ENCODE measurements at places on chromosomes 6 and 20.

DNA sequence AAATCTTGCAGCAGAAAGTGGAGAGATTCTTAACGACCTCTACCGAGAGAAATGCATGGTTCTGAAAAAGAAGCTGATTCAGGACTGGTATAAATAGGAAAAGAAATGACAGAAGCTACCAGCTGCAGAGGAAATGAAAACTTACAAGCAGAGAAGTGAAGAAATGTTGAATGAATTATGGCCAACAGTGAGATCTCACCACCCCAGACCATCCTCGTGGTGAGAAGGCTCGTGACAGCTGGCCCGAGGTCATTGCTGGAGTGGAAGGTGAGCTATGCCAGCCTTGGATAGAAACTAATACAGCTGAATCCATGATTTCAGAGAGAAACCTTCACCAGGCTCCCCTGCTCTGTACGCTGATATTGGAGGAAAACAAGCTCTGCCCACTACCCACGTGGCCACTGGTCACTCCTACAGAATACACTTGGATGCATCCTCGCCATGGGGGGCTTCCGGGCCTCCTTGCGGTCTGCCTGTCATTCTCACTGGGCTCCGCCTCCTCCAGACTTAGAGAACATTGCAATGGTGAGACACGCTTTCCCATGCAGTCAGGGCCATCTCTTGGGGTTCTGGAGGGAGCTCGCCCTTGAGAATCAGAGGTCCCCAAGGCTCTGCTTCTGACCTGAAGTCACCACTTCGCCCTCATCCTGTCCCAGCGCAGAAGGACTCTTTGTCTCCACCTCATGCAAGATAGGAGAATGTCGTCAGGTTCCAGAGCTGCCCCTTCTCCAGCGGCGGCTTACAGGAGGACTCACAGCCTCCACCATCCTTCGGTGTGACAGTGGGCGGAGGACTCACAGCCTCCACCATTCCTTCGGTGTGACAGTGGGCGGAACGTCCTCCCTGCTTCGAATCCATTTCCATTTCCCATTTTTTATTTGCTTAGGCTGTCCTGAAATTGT is 10.6 kb upstream of the TUBB2B start:
- no peak for DNase-seq

- DNase-seq: no peak
These were observed 6.4 kb downstream of the TP53INP2 start for GRCh38 chr20:34710568-34710839.

- no peak for DNase-seq
These were observed 495 bp downstream of the FAM83B start for GRCh38 chr6:54846857-54847674.

DNA sequence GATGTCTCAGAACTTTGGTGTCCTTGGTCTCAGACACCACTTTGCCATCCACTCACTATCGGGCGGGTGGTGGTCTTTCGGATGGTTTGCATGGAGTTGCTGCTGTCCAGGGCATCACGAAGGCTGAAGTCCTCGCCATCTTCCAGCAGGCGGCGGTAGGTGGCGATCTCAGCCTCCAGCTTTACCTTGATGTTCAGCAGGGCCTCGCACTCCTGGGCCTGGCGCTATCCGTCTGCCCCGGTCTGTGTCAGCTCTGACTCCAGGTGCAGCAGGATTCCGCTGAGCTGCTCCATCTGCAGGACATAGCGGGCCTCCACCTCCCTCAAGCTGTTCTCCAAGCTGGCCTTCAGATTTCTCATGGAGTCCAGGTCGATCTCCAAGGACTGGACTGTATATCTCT is 36.0 kb downstream of the ZNF311 start:
- no peak for DNase-seq

- no peak for DNase-seq
These were observed 101.7 kb upstream of the PMEPA1 start for GRCh38 chr20:57811374-57812020.

GRCh38 chr6:33298773-33299236 is at the start of gene RGL2:
Gene RGL2, minus strand, starts transcription at chr6:33298942. Its CDS starts 332 bp downstream, at chr6:33298610.
- peak; percentile 62 for DNase-seq

DNA sequence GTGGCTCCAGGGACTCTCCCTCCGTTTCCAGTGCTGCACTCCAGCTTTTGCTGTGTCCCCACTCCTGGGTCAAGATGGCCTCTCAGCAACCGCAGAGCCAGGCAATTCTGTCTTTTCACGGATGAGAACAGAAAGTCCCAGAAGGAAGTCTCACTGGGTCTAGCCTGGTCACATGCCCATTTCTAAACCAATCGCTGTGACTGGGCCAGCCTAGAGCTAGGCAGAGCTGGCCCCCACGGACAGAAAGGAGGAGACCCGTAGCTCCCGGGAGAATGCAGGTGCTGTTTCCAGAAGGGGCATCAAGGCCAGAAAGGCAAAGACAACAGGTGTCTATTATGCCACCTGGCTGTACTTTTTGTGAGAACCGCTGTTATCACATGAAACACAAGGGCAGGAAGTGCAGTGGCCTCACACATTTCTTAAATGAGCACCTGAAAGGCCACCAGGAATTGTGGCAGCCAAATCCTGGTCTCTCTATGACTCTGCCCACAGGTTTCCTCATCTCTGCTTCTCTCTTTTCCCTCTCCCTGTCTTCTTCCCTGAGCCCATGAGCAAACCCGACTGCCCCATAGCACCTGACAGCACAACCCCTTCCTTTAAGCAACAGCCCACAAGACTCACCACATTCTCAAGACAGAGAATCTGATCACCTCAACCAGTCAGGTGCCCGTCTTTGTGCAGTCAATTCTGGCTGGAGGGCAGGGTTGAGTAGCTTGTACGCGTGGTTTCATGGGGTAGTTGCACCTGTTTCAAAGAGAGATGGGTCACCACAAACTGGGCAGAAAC is 37.1 kb upstream of the B4GALT5 start:
- peak; percentile 46 for DNase-seq

- peak; percentile 75 for DNase-seq
These were observed 34.7 kb upstream of the IRF4 start for GRCh38 chr6:356828-357251.

DNA sequence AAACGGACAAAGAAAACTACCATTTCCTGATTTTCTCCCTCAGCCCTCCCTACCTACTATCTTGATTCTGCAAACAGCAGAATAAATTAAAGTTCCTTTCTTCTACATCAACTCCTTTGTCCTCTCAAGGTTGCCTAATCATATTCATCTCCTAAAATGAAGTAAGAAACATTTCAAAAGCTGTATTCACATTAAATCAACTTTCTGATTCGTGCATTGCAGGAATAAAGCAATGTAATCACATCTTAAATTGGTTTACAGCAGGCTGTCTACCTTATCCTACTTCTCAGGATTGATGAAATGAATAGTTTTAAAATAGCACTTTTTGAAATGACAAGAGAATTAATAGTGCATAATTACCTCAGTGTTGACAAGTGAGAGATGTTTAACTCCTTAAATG is 25.1 kb downstream of the PRKN start:
- DNase-seq: no peak

- no peak for DNase-seq
These were observed 78.9 kb upstream of the SNX9 start for GRCh38 chr6:157744102-157744601.

GRCh38 chr6:140537834-140538705 is 1163.6 kb upstream of the CITED2 start:
- no peak for DNase-seq

DNA sequence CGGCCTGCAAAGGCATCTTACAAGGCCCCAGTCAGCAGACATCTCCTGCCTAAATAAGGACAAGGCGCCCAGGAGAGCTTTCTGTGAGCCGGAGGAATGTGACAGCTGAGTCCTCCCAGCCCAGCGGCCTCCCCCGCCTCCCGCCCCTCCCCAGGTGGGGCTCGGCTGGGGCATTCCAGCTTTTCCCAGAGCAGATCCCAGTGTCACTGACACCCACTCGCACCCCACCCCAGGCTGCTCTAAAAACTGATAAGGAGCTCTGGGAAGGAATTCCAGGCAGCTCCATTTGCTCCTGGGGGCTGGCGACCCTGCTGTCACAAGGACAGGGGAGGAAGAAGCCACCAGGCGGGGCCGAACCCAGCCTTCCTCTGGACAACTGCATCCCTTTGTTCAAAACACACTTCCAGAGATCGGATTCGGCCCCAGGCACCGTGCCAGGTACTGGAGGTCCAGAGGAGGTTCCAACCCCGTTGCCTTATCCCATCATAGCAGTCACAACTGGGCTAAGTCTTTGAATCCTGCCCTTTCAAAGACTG is 49.7 kb downstream of the JPH2 start:
- DNase-seq: no peak

DNA sequence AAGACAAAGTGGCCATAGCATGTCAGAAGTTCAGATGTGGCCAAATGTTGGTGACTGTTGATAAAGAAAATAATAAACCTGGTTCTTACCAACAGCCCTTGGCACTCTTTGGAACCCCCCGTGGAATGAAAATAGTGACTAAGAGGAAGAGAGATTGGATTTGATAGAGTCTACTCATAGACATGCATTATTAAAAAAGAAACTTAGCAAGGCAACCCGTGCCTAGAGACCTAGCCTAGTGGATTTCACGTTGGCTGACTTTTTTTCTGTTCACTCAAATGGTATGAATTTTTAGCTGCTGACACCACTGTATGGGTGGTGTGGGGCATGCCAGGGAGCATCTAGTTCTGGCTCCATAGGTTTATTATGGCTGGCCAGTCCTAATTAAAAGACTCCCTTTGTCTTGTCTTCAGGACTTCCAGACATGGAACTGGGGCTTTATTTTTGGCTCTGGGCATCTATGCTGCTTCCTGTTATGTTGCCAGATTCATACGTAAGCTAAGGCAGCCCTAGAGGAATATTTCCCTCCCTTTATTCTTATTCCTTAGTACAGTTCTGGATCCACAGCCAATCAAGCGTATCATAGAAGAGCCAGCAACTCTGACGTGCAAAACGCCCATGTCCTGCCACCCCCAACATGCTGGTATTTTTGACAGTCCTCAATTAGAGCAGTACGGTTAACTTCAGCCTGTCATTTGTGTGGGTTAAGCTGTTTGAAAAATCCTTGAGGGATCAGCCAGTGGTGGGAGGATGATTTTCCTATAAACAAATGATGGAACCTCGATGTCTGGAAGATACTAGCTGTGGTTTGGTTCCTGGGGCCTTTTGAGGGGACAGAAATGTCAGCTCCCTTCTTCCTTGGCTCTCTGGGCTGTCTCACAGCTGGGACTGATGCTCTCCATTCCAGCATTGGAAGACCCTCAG is 127.5 kb downstream of the ISM1 start:
- no peak for DNase-seq

GRCh38 chr6:40344566-40345167 is 242.5 kb downstream of the LRFN2 start:
- no peak for DNase-seq

DNA sequence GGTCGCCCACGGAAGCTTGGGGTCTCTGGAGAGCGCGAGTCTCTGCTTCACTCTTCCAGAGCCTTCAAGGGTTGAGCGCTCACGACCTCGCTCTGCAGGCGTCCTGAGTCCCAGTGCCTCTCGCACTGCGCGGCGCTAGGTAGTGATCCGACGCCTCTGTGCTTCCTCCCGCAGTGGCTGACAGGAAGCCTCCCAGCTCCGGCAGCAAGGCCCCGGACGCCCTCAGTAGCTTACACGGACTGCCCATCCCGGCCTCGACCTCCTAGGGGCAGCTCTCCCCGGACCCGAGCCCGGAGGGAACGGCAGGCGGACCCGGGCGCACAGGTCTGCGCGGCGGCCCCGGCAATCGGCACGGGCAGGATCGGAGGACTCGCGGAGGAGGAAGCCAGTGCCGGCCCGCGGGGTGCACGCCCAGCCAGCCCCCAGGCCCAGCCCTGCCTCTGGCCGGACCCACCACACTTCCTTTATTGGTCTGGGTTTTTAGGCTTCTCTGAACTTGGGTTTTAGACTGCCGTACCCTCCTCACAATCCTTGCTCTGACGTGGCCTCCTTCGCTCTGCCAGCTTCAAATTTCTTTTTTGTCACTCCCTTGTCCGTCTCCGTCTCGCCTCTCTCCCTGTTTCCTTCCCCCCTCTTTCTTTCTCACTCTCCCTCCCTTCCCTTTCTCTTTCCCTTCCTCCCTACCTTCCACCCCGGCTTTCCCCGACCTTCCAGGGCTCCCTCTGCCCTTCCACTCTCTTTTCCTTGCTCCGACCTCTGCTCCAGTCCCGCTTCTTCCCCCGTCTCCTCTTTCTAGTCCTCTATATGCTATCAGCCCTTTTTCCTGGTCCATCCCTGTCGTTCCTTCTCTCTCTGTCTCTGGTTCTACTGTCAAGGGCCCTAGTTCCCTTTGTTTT is 9.1 kb downstream of the PAX1 start:
- no peak for DNase-seq

DNA sequence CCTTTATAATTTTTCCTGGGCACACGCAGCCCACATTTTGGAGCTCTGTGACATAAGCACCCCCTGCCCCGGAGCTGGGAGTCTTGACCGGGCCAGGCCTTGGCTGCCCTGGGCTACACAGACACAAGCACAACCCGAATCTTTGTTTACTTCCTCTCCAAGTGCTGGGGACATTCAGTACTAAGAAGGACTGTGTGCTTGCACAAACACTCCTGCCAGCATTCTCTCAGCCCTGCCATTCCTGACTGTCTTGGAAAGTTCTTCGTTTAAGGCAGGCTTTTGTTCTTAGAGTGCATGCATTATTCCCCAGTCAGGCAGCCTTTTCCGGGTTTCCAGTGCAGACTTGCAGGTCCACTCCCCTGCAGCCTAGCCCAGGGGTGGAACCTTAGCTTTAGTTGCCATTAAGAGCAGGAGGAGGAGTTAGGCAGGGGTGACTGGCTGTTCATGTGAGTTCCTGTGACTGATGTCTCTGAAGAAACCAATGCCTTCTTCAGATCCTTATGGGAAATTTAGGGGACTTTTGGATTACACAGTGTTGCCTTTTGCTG is 28.6 kb downstream of the FOXO3 start:
- DNase-seq: no peak

GRCh38 chr6:2891768-2892170 is 11.3 kb downstream of the SERPINB9 start:
- peak; percentile 53 for DNase-seq

DNA sequence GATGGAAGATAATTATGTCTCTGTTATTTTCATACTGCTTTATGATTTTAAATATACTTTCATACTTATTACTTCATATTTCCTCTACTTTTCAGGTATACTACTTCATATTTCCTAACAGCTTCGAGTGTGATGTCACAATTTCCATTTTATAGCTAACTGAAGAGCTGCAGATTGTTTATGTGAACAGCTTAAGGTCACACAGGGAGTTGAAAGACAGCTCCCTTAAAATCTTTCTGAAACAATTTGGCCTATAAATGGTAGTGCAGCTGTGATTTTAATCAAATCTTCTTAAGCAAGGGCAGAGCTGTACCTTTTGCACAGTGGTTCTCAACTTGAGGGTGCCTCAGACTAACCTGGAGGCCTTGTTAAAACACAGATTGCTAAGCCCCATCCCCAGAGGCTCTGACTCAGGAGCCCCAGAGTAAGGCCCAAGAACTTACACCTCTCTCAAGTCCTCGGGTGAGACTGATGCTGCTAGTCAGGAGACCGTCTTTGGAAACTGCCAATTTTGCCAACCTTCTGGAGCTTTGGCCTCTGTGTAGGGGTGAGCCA is 347.0 kb upstream of the HSF2 start:
- DNase-seq: no peak

All from germinal center (tissue), 1 donor.